ENCODE measurements at places on chromosomes 3 and 15. TPM values are rescaled to one million over a fixed set of nuclear protein-coding genes. Genes with fewer than 3 reads are reported as not detected.

Gene STAG1
- 19.2 TPM for total RNA-seq

Gene EXD1
- total RNA-seq = not detected

Gene CCDC66
- total RNA-seq = 20.7 TPM

Gene TMCO5A
- not detected for total RNA-seq

Gene SLITRK3
- total RNA-seq = not detected

Gene GHSR
- total RNA-seq = not detected

Gene NEIL1
- total RNA-seq = 7.7 TPM

Gene IL17RE
- total RNA-seq = 2.8 TPM

Gene CCDC54
- total RNA-seq = not detected

Gene MYO5A
- total RNA-seq = 79.7 TPM

Gene SH2D7
- total RNA-seq = not detected

Gene C3orf18
- 6.5 TPM for total RNA-seq

Gene DNAH1
- total RNA-seq = 4.0 TPM

Gene TRIM42
- total RNA-seq = not detected

Gene THSD4
- total RNA-seq = 111 TPM

Gene OR5K3
- total RNA-seq = not detected

Gene GPR171
- not detected for total RNA-seq

Gene VIPR1
- 21.3 TPM for total RNA-seq

Gene CLEC3B
- 0.40 TPM for total RNA-seq

Gene CLDN1
- total RNA-seq = 12.3 TPM

Gene ALDH1L1
- 0.71 TPM for total RNA-seq

Gene SMCO1
- not detected for total RNA-seq

Gene LRRIQ4
- not detected for total RNA-seq

Gene DPPA2
- not detected for total RNA-seq

Gene FRMD4B
- 42.0 TPM for total RNA-seq

Gene UBA3
- total RNA-seq = 70.0 TPM

Gene GOLGA8Q
- 0.83 TPM for total RNA-seq

Gene ZDHHC3
- total RNA-seq = 106 TPM

Gene CAMK1
- total RNA-seq = 0.50 TPM

Gene MUC20
- total RNA-seq = 0.64 TPM

Gene CDHR4
- total RNA-seq = 0.40 TPM

Gene GASK1A
- 1.1 TPM for total RNA-seq

Gene CNTN4
- total RNA-seq = not detected

Gene PLAAT1
- 0.61 TPM for total RNA-seq

Gene PLSCR5
- not detected for total RNA-seq

Gene DNAJB8
- not detected for total RNA-seq

Gene CLDN11
- 21.3 TPM for total RNA-seq

Gene FAH
- total RNA-seq = 41.9 TPM

Gene IL17RB
- 0.13 TPM for total RNA-seq

Gene ZBTB47
- 8.2 TPM for total RNA-seq
